ENCODE measurements at places on chromosomes 6 and 20.

DNA sequence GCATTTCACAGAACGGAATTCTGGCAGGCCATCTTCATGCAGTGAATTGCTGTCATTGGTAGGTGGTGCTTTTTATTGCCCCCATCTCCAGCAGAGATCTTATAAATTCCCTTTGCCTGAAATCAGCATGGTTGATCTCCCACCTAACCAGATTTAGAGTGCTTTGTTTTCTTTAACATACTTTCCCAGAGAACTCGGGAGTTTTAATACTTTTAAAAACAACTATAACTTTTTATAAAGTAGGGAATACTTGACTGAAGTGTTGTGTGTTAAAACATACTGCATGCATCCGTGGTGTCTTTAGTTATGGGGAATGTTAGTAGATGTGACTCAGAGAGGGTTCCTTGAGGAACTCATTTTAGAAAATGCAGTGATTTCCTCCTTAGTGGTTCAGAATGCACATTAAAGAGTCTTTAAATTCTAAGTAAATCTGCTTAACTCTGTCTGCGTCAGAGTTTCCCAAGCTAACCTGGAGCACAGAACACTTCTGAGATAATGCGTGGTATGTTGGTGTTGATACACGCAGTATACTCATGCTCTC, 54.9 kb downstream of the AKAP12 start:
- peak; percentile 75 for DNase-seq

DNA sequence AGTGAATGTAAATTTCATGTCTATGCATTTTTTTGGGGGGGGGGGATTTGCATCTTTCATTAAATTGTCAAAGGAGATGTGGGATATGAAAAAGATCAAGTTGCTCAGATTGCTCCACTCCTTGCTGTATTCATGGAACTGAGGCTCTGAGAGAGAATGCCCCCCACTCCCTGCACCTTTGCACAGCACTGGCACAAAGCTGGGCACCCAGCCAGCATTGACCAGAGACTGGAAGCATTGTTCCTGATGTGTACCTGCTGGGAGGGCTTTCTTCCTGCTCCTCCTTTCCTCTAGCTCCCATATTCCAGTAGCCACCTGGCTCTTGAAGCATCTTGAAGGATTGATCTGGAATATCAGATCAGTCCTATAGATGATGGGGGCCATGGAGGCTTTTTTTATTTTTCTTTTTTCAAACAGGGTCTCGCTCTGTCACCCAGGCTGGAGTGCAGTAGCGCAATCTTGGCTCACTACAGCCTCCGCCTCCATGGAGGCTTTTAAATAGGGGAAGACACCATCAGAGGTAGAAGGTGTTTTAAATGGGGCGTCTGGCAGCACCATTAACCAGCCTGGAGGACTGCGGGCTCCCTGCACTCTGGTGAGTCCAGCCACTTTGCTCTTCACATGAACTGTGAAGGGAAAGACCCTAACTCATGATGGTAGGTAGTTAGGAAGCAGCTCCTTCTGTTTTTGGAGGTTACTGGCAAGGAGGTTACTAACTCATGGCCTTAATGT, 10.9 kb downstream of the DUSP15 start:
- DNase-seq: no peak

DNA sequence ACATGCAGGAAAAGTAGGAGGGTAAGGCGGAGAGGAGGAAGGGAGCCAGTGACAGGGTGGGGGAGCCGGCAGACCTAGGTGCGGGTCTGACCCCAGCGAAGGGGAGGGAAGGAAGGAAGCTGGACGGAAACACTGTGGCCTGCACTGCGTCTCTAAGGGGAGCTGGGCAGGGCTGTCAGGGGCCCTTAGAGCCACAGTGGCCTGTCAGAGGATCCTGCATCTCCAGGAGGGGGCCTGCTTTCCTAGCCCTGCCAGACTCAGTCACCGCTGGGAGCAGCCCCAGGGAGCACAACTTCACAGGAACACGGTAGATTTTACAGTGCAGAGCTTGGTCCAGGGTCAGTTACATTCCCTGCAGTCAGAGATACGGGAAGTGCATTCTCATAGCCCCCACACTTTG, 118.2 kb downstream of the PACRG start:
- DNase-seq: no peak

DNA sequence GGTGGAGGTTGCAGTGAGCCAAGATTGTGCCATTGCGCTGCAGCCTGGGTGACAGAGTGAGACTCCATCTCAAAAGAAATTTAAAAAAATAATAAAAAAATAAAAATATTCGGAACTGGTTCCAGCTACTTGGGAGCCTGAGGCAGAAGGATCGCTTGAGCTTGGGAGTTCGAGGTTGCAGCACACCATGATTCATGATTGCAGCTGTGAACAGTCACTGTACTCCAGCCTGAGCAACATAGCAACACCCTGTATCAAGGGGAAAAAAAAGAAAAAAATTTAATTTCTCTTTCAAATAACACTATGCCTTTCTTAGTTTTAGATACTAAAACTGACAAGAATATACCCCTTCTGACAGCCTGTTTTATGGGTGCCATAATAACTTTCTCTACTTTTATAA, 10.5 kb downstream of the KDM1B start:
- no peak for DNase-seq

- DNase-seq: no peak
Measured at GRCh38 chr6:50681213-50681824, 32.0 kb upstream of the TFAP2D start.

Measured in fibroblast of skin of right quadriceps (primary cell).